ENCODE measurements at places on chromosomes 5 and 9.

DNA sequence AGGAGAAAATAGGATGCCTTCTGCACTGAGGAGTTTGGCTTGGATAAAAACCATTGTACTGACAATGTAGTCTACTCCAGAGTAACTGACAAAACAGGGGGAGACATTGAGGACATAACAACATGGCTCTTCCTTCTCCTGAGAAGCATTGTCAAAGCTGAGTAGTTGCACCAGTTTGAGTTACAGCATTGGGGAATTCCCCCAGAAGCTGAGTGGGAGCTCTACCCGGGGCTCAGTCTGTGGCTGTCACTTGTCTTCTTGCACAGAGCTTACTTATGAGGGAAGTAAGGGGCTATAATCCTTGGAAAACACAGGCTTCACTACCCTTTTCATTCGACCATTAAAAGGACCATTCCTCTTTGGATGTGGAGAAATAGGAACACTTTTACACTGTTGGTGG is 21.2 kb downstream of the HSPB3 start:
- DNase-seq = no peak
- no peaks in the 10 kb centered on the region for H3K36me3 ChIP-seq
- H3K27ac ChIP-seq = no peak overlapping the region
- H3K4me3 ChIP-seq = no peak overlapping the region
- H3K4me1 ChIP-seq = no peaks in the 10 kb centered on the region

GRCh38 chr5:2898661-2899060 is 147.2 kb upstream of the IRX2 start:
- peaks cover 3% of the 10 kb centered on the region for H3K27me3 ChIP-seq
- H3K27ac ChIP-seq = no peak overlapping the region
- no peak for DNase-seq
- no peak overlapping the region for H3K4me3 ChIP-seq
- no peaks in the 10 kb centered on the region for H3K4me1 ChIP-seq

- peaks cover 12% of the 10 kb centered on the region for H3K4me1 ChIP-seq
- no peak overlapping the region for H3K4me3 ChIP-seq
- H3K27ac ChIP-seq = no peak overlapping the region
- no peaks in the 10 kb centered on the region for H3K36me3 ChIP-seq
- H3K27me3 ChIP-seq = peaks cover 11% of the 10 kb centered on the region
These were observed 3.9 kb downstream of the ENHO start for GRCh38 chr9:34518896-34519295.

GRCh38 chr9:35603506-35603985 is 1.5 kb upstream of the TESK1 start:
- no peak for DNase-seq
- H3K27ac ChIP-seq = peak overlapping the region; percentile 100
- H3K36me3 ChIP-seq = peaks cover 27% of the 10 kb centered on the region
- H3K4me1 ChIP-seq = peaks cover 38% of the 10 kb centered on the region

DNA sequence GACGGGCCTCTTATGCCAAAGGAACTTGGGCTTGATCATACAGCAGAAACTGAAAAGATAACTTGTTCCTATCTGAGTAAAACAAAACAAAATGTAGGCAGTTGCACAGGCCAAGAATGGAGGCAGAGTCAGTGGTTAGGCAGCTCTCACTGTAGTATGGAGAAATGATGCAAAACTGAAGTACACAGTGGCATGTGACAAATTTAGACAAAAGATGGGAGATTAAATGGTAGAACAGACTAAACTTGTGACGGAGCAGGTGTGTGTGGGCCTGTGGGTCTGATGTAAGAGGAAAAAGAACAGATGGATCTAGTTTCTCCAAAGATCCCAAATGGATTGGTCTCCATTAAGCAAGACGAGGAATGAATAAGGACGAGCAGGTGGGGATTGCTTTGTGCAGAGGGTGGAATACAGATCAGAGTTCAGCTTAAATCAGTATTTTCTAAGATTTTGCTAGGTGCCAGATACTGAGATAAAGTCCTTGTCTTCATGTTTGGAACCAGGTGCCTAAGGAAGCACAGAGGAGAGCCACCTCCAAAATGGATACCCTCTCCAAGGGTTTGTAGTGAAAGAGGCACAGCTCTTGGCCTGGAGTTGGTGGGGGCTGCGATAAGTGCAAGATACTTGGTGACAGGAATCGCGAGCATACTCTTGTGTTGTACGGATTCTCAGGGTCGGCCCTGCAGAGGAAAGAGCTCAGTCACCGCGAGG is 722 bp upstream of the DCP2 start:
- DNase-seq = no peak
- H3K27ac ChIP-seq = peak overlapping the region; percentile 98
- no peaks in the 10 kb centered on the region for H3K27me3 ChIP-seq
- H3K4me1 ChIP-seq = peaks cover 43% of the 10 kb centered on the region
- peak overlapping the region; percentile 98 for H3K4me3 ChIP-seq
- peaks cover 28% of the 10 kb centered on the region for H3K36me3 ChIP-seq

- H3K4me3 ChIP-seq = peak overlapping the region; percentile 80
- peaks cover 10% of the 10 kb centered on the region for H3K4me1 ChIP-seq
- H3K27ac ChIP-seq = no peak overlapping the region
- no peak for DNase-seq
- peaks cover 69% of the 10 kb centered on the region for H3K27me3 ChIP-seq
These were observed 545 bp upstream of the CTSV start for GRCh38 chr9:97039514-97039860.

DNA sequence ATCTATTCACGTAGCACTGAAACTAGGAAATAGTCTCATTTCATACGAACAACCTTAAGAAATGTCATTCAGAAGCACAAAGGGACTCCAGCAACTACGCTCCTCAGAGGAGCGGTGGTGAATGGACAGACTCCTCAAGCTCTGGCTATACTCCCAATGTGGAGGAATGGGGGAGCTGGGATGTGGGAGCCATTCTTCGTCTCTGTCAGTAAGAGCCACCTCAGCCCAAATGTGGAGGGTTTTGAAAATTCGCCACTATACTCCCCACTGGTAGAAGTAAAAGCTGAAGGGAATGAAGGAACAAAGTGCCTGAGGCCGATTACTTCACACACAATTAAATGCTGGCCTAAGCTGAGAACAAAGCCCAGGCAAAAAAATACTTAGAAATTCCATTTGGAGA is 96.3 kb downstream of the ADAMTS12 start:
- H3K27ac ChIP-seq = no peak overlapping the region
- peaks cover 4% of the 10 kb centered on the region for H3K27me3 ChIP-seq
- no peaks in the 10 kb centered on the region for H3K36me3 ChIP-seq
- no peak for DNase-seq

GRCh38 chr9:122936883-122937282 is 3.9 kb upstream of the RABGAP1 start:
- peaks cover 26% of the 10 kb centered on the region for H3K4me1 ChIP-seq
- peaks cover 59% of the 10 kb centered on the region for H3K36me3 ChIP-seq
- no peak overlapping the region for H3K4me3 ChIP-seq
- H3K27ac ChIP-seq = no peak overlapping the region

DNA sequence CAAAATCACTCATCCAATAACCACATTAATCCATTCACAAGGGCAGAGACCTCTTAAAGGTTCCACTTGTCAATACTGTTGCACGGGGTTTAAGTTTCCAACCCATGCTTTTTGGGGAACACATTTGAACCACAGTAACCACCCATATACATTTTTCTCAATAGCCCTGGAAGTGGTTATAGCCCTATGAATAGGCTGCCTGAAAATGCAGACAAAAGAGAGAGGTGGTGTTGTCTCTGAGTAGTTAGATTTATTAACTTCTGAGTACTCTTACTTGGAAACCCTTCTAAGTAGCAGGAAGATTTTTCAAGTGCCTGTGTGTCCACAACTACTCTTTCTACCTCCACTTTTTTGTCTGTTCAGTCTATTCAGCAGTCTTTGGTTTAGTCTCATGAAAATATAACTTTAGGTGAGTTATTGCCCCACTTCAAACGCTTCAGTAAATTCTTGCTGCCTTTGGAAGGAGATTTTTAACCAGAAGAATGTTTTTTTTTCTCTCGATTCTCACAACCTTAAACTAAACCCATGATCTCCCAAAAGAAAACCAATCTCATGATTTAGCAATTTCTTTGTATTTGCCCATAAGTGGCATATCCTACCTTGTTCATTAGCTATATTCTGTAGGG is 42.6 kb downstream of the ARHGEF28 start:
- H3K4me3 ChIP-seq = no peak overlapping the region
- no peak for DNase-seq
- no peaks in the 10 kb centered on the region for H3K36me3 ChIP-seq
- peaks cover 36% of the 10 kb centered on the region for H3K27me3 ChIP-seq
- H3K4me1 ChIP-seq = no peaks in the 10 kb centered on the region

DNA sequence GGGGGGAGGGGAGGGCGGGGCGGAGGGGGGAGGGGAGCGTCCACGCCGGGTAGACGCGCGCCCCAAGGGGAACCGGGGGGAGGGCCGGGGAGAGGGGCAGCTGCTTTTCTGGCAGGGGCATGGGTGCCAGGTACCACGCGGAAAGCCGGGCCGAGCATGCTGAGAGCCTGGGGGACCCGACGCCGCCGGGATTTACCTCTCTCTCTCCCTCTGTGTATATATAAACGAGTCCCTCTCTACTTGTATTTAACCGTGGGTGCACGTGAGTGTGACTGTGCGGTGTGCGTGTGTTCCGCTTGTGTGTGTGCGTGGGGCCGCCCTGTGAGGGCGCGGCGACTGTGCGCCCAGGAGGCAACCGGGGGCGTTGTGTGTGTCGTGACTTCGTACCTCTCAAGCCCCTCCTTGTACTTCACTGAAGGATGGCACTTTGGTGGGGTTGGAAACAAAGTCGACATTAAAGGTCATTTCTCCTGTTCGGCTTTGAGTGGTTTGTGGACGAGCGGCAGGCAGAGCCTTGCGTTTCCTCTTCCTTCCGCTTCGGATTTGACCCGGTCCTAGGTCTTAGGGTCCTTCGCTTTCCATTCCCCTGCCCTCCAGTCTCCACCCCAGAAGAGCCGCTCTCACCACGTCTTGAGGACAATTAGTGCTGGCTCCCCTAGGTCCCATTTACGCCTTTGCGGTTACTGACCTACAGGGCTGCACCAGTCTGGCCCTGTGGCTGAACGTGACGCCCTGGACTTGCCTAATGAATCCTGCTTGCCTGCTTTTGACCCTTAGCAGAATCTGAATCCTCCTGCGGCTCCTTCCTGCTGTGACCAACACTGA is 36.2 kb upstream of the TTC1 start:
- H3K27me3 ChIP-seq = peaks cover 70% of the 10 kb centered on the region
- H3K36me3 ChIP-seq = no peaks in the 10 kb centered on the region
- H3K4me1 ChIP-seq = peaks cover 9% of the 10 kb centered on the region
- peak overlapping the region; percentile 66 for H3K4me3 ChIP-seq
- no peak overlapping the region for H3K27ac ChIP-seq

GRCh38 chr9:81613002-81613812 is 76.1 kb downstream of the TLE1 start:
- no peak for DNase-seq
- peaks cover 4% of the 10 kb centered on the region for H3K4me1 ChIP-seq
- no peak overlapping the region for H3K4me3 ChIP-seq
- no peak overlapping the region for H3K27ac ChIP-seq

- no peak overlapping the region for H3K27ac ChIP-seq
- H3K27me3 ChIP-seq = no peaks in the 10 kb centered on the region
- no peak for DNase-seq
- no peaks in the 10 kb centered on the region for H3K36me3 ChIP-seq
These were observed 60.5 kb downstream of the SNX18 start for GRCh38 chr5:54577937-54578653.

GRCh38 chr5:140113180-140113698 is 670 bp upstream of the PURA start:
- H3K27me3 ChIP-seq = peaks cover 8% of the 10 kb centered on the region
- peaks cover 72% of the 10 kb centered on the region for H3K4me1 ChIP-seq
- H3K36me3 ChIP-seq = peaks cover 22% of the 10 kb centered on the region
- peak overlapping the region; percentile 85 for H3K4me3 ChIP-seq

- H3K27ac ChIP-seq = no peak overlapping the region
- no peaks in the 10 kb centered on the region for H3K4me1 ChIP-seq
- no peaks in the 10 kb centered on the region for H3K36me3 ChIP-seq
- no peak for DNase-seq
- H3K27me3 ChIP-seq = no peaks in the 10 kb centered on the region
- H3K4me3 ChIP-seq = no peak overlapping the region
These were observed 101.5 kb upstream of the GHR start for GRCh38 chr5:42321785-42322184.

Data from activated T-cell treated with anti-CD3 and anti-CD28 coated beads, Interleukin-2, amount 50 U/mL, for 24 hours (primary cell).